ENCODE measurements at places on chromosomes 11 and 22.

GRCh38 chr22:37187891-37188761 lies at the start of gene C1QTNF6:
Gene C1QTNF6 (minus strand): TSS chr22:37188247. CDS start chr22:37188213, 34 bp downstream.
- DNase-seq = no peak

- DNase-seq = no peak
Measured at GRCh38 chr11:84408946-84409411, 1122.8 kb upstream of the CCDC90B start.

- no peak for DNase-seq
Measured at GRCh38 chr11:60119710-60120109, 31.2 kb downstream of the MS4A2 start.

DNA sequence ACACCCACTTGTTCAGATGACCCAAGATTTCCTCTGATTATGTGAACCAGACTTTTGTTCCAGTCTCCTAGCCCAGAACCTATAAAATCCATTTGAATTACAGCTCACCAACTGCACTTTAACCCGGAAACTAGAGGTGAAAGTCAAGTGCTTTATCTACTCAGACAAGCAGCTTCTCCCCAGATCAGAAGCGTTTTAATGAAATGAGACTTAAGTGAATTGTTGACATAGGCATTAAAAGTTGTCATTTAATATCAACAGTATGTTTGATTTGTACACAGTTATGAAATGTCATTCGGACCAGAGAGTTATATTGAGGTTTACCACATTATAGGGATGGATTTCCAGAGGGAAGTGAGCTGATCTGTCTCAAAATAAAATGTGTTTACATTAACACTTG lies 52.0 kb downstream of the CADM1 start:
- DNase-seq = no peak

DNA sequence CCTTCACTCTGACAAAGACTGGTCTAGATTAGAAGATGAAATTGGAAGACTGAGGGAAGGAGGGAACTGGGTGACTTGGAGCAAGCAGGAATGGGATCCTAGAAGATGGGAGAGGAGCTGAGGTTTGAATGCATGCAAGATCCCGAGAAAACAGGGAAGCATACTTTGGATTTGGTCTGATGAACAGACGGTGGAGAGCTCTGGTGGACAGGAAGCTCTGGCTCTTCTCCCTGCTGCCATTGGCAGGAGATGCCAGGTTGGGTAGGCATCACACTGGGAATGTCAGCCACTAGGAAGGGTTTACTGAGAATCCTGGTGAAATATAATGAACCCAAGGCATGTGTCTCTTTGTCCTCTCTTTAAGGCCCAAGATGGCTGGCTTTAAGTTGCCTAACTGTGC lies 16.5 kb downstream of the NAV2 start:
- no peak for DNase-seq

DNA sequence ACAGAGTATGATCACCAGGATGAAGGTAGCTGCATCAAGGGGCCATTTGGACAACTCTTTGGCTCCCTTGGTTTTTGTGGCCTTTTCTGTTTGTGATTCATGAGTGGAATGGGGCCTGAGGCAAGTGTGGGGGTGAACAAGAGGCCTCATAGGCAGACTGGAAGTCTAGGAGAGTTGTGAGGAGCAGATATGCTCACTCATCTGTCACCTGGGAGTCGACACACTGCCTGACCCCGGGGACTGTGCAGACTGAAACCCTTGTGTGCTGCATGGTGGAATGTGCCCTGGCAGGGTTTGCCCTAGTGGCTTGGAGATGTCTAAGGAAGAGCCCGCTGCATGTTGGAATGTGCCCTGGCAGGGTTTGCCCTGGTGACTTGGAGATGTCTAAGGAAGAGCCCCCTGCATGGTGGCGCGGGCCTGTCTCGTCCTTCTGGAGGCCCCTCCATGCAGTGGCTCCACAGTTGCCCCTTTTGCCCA lies 60.0 kb downstream of the MED15 start:
- DNase-seq = no peak
